ENCODE measurements at places on chromosomes 13 and 19.
A peak's percentile ranks its signal among the peaks of the same experiment; 100 is the strongest.

DNA sequence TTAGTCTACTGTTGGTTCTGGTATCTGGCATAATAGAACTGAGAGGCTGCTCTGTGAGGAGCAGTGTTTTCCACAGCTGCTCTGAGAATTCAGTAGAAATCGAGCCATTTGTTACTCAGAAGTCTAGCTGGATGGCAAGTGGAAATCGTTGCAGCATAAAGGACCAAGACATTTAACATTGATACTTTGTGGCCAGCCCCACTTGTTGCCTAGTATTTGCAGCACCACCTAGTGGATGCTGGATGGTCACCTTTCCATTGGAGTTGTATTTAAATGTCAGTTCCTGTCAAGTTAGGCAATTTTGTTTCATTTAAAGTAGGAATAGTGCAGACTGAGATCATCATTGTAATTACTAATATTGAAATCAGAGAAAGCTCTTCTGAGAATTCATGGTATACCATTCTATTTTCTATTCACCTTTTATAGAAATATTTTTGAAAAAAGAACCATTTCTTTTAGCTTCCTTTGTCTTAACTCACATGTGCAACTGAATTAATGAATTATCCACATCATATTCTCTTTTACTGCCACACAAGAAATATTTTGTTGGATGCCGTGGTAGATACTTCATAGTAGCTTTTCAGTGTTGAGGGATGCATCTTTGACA lies 64.6 kb downstream of the PDS5B start:
- DNase-seq, result peak; percentile 80

DNA sequence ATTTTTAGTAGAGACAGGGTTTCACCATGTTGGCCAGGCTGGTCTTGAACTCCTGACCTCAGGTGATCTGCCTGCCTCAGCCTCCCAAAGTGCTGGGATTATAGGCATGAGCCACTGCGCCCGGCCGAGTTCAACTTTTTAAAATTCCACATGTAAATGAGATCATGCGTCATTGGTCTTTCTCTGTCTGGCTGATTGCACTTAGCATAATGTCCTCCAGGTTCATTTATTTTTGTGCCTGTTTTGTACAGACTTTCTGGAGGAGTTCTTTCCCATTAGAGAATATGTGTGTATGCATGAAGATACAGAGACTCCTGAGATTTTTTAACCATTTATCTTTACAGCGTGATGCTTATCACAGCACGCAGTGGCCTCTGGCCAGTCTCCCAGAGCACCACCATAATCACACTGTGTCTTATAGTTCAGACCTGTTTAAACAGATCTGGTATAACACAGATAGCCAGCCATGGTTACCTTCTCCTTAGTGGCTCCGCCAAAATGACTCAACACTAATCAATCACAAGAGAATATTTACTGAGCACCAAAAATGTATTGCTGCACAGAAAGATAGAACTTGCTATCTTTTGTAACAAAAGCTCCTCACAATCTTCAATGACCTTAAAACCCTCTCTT lies 11.4 kb upstream of the STARD13 start:
- DNase-seq, result no peak

DNA sequence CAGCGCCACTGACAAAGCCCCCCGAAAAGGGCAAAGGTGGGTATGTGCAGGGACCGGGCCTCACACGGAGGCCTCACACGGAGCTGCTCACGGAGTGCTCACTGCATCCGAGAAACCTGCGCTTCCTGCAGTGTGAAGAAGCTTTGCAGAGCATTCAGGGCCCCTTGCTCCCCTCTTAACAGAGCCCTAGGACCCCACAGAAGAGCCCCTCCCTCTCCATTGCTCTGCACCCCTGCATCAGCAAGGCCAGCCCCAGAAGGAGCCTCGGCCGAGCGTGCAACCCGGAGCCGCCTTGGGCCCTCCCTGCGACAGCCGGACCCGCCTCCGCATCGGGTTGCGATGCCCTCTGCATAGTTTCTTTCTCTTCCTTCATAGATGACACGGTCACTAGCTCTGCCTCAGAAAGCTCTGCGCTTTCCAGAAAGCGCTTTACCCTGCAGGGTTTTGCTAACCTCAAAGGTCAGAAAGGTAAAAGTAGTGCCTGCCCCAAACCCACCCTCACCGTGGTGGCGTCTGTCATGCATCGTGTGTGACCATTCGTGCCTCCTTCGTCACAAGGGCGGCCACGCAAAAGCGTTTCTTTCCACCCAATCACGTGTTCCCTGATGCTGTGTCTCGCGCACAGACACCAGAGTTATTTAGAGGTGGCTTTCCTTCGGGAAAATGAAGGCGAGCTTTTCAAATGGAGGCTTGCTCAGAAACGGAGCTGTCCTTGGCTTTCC lies 15.7 kb upstream of the F7 start:
- DNase-seq, result no peak

DNA sequence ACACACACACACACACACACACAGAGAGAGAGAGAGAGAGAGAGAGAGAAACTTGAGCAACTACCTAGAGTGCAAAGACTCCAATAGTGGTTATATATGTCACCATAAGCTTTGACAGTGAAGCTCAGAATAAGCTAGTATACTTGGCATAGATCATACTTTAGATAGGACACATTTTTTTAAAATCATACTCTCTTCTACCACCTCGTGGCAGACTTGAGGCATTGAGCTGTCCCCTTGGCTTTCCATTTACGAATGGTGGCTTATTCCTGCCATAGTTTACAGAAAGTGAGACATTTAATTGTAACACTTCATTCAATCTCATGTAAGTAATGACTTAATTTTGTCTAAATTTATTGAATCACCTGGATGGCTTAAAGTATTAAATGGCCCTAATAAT lies 108.2 kb downstream of the EDNRB start:
- no peak for DNase-seq

GRCh38 chr13:49213539-49213938 lies 6.6 kb upstream of the MLNR start:
- no peak for DNase-seq

DNA sequence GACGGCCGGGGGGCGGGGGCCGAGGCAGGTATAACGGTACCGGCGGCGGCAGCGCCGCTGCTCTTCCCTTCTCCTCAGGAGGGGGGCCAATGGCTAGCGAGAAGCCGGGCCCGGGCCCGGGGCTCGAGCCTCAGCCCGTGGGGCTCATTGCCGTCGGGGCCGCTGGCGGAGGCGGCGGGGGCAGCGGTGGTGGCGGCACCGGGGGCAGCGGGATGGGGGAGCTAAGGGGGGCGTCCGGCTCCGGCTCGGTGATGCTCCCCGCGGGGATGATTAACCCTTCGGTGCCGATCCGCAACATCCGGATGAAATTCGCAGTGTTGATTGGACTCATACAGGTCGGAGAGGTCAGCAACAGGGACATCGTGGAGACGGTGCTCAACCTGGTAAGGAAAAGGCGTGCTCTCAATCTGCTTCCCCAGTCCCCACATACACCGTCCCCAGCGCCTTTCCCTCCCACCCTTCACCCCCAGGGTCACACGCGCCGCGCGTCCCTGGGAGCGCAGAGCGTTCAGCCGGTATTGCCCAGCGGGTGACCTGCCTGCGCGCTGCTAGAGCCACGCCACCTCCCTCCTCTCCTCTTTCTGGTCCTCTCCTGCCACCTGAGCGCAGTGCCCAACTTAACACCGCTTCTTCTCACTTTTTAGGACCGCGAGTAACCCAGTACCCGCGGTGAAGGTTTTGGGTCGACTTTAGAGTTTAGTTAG lies 814 bp downstream of the NBEA start:
- no peak for DNase-seq

GRCh38 chr19:58317476-58318072 lies 9.2 kb upstream of the ZSCAN22 start:
- no peak for DNase-seq

DNA sequence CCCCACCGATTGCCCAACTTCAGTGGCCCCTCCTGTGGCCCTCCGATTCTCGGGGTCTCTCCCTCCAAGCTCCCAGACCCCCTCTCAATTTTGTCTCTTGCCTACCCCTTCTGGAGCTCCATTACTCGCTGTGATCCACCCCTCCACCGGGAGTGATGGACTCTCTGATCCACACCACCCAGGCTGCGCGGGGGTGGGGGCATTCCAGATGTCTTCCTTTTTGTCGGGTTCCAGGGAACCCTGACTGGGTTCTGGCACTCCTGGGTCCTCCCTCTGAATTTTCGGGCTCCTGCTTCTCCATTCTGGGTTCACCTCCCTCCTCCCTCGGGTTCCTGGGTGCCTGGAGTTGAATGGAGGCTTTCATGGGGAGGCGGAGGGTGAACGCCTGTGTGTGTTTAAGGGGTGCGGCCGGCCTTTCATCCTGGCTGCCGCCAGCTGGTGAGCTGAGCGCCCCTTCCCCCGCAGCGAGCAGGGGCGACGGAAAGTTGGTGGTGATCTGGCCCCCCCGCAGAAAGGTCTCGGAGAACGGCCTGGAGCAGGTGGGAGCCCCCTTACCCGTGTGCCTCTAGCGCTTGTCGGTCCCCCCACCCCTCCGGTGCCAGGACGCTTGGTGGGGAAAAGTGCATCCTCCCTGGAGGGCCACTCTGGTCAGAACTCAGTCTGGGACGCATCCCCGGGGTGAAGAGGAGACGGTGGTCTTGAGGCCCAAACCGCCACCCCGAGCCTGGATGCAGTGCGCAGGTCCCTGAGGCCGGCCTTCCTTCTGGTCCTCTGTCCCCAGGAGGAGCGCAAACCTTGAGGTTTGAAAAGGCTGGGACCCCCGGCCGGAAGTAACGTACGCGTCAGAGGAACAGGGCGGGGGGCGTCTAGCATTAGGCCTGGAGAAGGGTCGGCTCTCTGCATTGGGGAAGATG lies 1.6 kb downstream of the MISP3 start:
- no peak for DNase-seq

- DNase-seq, result no peak
Observed at GRCh38 chr13:23810685-23811240, 78.4 kb downstream of the MIPEP start.

DNA sequence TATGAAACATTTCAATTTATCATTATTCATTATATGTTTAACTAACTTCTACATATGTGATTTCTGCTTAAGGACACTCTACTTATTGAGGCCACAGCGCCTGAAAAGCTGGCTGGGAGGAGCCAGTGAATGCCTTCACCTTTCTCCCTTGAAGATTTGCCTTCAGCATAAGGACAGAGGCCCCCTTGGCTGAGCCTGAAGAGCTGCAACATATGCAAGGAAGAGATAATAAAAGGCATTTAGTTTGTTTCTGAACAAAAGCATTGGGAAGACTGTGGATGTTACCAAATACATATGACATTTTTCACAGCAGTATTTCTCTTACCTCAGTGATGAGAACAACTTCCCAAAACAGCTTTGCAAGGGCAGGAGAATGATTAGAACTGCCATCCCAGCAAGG lies 92.1 kb downstream of the ABCC4 start:
- DNase-seq, result no peak

- no peak for DNase-seq
Observed at GRCh38 chr19:12720851-12721655, 2.7 kb downstream of the TNPO2 start.

- peak; percentile 66 for DNase-seq
Observed at GRCh38 chr19:18023622-18024251, 15.8 kb downstream of the ARRDC2 start.

DNA sequence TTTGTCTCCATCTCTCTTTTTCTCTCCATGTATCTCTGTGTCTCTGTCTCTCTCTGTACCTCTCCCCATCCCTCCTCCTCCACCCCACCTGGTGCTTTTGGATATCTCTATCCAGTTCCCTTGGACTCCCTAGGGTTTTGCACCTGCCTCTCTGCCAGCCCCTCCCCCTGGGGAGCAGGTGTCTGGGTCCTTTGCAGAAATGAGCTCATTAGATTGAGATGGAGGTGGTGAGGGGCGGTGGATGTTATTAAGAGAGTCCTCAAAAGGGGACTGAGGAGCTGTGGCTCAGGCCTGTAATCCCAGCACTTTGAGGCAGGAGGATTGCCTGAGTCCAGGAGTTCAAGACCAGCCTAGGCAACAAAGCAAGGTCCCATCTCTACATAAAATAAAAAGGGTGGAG lies 2.1 kb downstream of the KCNN4 start:
- no peak for DNase-seq

- DNase-seq, result no peak
Observed at GRCh38 chr13:59607780-59608233, 555.9 kb downstream of the DIAPH3 start.

GRCh38 chr13:39967199-39967959 lies 311.9 kb downstream of the COG6 start:
- no peak for DNase-seq

GRCh38 chr19:51740356-51740755 lies 11.3 kb downstream of the FPR1 start:
- no peak for DNase-seq

DNA sequence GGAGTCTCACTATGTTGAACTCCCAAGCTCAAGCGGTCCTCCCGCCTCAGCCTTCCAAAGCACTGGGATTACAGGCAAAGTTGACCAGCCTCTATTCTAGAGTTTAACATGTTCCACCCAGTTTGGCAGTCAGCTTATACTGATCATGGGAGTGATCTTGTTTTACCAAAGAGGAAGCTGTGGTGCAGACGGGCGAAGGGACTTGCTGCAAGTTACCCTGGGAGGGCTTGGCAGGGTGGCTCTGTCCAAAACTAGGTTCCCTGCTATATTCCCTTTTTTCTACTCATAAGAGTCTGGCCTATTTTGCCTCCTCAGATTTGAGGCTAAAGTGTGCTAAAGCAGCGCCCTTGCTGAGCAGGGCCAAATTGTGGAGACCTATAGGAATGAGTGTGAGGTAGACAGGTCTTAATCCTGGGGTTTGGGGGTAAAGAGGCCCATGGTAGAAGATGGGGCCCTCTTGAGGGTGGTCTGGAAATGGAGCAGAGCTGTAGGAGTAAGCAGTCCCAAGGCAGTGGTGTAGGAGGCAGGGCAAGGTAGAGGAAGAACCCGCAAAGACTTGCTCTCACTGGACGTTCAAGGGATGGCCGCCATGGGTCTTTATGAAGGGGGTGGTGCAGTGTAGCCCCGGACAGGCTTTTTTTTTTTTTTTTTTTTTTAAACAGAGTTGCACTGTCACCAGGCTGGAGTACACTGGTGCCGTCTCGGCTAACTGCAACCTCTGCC lies 3.3 kb downstream of the RPS19 start:
- no peak for DNase-seq

- no peak for DNase-seq
Observed at GRCh38 chr13:29439601-29440388, 155.7 kb downstream of the SLC7A1 start.

Measured in T-helper 2 cell (primary cell).